ENCODE measurements at places on chromosomes 11 and 22. TPM values are rescaled to one million over a fixed set of nuclear protein-coding genes. Genes with fewer than 3 reads are reported as not detected.

GRCh38 chr22:46500201-46500600 lies 37.2 kb downstream of the CELSR1 start:
- no peak for DNase-seq

GRCh38 chr11:108838102-108838791 lies 173.4 kb downstream of the DDX10 start:
- DNase-seq = no peak

GRCh38 chr22:44201665-44202064 lies 20.9 kb downstream of the PARVG start:
- DNase-seq = no peak

- no peak for DNase-seq
Measured at GRCh38 chr11:40569947-40570531, 889.4 kb downstream of the LRRC4C start.

DNA sequence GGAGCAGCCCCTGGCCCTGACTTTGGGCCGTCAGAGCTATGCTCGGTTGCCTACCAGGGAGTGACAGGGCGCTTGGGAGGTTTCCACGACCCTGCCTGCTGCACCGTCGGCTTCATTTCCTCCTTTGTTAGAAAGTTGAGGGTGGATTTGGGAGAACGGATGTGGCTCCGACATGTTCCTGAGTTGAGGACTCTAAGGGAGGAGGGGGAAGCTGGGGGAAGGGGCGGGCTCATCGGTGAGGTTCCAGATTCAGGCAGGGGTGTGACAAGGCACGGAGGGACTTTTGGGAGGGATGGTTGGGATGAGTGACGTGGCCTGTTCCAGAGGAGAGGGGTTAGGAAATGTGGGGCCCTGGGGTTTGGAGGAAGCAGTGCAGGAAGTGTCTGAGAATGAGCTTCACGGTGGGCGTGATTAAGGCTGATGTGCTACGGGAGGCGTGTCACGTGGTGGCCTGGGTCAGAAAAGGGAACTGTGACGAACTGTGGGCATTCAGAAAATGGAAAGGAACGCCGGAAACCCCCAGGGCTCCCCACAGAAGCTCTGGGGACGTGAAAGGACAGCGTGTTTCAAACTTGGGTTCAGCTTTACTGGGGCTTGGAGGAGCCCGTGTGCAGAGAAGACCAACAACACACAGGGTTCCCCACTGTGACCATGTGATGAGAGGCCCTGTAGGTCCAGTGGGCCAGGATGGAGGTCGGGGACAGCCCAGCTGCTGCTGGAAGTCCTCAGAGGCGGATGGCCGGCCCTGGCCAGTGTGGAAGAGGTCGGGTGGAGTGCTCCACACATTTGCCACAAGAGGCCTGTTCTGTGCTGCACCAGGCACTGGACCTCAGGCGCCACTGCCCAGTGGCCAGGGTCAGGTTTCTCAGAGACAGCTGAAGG lies 2.8 kb downstream of the PARVB start:
- DNase-seq = peak; percentile 73

DNA sequence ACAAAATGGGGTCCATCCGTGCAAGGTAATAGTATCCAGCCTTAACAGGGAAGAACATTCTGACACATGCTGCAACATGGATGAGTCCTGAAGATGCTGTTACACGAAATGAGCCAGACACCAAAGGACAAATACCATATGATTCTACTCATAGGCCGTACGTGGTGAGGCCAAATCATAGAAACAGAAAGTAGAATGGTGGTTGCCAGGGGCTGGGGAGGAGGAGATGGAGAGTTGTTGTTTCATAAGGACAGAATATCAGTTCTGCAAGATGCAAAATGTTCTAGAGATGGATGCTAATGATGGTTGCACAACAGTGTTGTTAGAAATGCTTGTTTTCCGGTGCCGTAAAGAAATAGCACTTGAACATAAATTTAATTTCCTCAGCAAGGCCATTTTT lies 2.6 kb downstream of the TBX10 start:
- no peak for DNase-seq

- no peak for DNase-seq
Measured at GRCh38 chr11:60127311-60127811, 38.9 kb downstream of the MS4A2 start.

- no peak for DNase-seq
Measured at GRCh38 chr11:93028960-93029522, 59.6 kb downstream of the MTNR1B start.

- DNase-seq = no peak
Measured at GRCh38 chr11:129493746-129494145, 118.1 kb downstream of the BARX2 start.

The DDX25 gene
- total RNA-seq = not detected

All from upper lobe of left lung (tissue), 6 donors.